ENCODE measurements at places on chromosomes 5 and 9.

- DNase-seq: no peak
These were observed 291.2 kb downstream of the TMEM167A start for GRCh38 chr5:82785882-82786509.

DNA sequence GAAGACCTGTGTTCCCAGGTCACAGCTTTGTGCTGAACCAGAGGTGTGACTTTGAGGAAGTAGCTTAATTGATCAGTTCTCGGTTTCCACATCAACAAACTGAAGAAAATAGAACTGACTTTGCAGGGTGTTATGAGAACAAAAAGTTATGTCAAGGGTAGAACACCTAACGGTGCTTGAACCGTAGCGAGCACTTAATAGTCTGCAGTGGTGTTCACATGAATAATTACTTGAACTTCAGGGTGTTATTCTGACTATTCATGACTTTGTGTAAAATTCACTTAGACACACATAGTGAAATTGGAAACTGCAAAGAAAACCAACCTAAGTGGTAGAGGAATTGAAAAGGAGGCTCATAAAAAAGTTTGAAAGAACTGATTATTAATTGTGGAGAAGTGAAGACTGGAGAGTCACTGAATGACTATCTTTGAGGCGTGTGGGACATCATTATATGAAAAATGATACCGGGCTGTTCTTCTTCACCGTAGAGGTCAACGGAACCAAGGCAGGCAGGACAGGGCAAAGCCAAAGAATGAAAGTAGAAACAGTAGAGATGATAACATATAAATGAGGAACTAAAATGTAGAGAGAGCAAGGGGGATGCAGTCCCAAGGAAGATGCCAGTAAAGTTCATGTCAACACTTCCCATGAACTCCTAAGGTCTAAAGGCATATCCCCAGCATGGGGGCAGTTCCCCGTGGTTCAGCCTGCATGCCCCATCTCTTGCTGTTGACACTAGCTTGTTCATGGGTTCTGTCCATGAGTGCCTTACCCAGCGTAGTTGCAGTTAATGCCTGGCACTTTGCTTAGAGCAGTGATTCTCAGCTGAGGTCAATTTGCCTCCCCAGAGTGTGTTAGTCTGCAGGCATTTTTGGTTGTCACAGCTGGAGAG, 118.7 kb downstream of the ZNF462 start:
- no peak for DNase-seq

DNA sequence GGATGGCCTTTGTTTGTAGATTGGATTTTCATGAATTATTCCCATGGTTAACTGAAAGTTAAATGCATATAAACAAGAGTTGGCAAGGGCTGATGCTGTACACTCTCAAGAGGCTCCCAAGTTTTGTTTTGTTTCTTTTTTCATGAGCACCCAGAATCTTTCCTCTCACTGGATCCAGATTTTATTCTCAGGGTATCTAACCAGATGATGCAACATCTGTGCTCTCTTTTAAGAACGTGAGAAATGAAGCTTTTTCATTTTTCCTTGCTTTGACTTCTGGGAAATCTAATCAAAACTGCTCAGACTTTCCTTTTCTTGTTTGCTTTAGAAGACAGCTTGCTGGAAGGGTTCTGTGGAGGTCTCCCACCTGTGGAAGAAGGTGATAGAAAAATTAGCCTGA, 142.7 kb upstream of the SLC12A2 start:
- no peak for DNase-seq

- DNase-seq: peak; percentile 83
These were observed 122.8 kb downstream of the ARHGEF28 start for GRCh38 chr5:73748510-73749400.

All from BE2C (cell line).